ENCODE measurements at places on chromosomes 11 and 22. TPM values are rescaled to one million over a fixed set of nuclear protein-coding genes. Genes with fewer than 3 reads are reported as not detected.
A peak's percentile ranks its signal among the peaks of the same experiment; 100 is the strongest.

DNA sequence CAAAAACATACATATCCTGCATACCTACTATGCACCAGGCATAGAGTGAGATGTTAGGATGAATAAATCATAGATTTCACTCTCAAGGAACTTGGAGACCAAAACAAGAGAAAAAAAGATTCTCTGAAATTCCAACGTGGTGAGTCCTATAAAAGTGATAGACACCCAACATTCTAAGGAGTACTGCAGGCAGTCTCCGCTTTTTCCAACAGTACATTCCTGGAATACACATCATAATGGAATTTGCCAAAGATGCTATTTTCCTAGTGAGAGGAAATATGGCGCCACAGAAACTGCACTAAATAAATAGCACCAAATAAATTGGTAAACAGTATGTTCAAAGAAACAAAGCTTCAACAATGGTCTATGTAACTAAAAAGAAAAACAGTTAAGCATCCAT is 6.0 kb downstream of the TMEM123 start:
- DNase-seq: no peak

DNA sequence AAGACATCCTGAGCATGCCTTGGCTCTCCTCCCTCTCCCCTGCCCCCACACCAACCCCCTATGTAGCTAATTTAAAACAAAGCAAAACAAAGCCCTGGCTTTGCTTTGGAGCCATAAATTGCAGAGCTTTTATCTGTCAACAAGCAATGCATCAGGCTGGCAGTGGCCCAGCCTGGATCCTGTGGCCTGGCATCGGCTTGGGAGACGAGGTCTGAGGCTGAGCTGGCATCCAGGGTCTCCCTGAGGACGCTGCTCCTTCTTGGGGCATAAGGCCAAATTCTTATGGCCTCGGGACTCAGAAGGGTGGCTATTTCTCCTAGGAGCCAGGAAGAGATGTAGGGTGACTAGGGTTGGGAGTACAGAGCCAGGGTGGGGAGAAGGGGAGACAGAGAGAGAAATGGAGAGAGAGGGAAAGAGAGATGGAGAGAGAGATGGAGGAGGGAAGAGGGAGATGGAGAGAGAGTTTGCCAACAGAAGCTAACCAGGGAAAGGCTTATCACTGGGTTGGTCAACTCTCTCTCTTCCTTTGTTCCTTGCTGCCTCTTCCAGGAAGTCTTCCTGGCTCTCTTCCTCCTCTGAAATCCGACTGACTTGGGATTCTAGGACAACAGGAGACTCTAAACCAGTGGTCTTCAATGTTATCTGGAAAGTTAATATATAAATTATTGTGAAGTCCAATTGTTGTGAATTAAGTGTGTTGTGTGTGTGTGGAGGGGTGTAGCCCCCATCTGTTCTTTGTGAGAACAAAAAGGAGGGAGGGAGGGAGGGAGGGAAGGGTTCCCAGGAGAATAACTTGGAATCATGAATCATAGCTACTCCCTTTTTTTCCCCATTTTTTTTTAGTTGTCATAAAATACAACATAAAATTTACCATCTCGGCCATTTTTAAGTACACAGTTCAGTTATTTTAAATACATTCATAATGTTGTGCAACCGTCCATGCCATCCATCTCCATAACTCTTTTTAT is 29.1 kb downstream of the TSPAN18 start:
- no peak for DNase-seq

- no peak for DNase-seq
Observed at GRCh38 chr11:96178049-96178886, 164.7 kb downstream of the MAML2 start.

DNA sequence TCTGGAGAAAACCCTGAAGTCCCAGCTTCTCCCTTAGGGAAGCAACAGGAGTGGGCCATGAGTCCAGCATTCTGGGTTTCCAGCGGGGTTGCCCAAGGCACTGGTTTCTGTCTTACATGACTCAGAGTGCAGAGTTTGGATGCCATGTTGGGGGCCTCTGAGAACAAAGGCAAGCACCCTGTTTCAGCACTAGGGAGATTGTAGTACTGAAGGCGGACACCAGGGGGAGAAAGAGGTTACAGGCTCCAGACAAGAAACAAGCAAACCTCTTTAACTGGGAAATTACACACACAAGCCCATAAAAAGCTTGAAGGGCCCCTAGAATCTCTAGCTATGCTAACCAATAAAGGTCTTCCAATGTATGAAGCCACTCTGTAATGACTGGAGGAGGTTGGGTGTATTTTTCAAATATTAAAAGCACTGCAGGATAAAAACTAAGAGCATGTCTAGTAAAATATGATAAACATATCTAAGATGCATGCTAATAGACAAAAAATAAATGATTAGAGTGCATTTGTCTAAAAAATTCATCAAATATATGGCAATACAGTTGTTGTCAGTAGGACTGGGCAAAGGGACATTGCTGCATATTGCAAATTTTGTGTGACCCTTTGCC is 7.1 kb downstream of the MS4A6E start:
- no peak for DNase-seq

DNA sequence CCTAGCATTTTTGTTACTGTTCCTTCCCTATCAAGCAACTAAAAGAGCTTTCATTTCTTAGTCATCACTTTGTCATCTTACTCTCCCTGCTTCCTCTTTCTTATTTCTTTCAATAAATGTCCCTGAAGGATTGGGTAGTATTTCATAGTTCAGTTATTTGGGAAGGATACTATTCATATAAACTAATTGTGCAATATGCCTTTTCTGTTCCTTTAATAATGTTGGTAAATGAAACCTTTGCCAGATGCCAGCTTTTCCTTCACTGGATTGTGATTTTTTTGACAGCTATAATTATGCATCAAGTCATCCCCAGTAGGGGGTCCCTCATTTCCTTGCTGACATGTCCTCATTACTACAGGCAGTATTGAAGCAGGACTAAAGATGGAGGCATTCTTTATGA is 101.7 kb downstream of the ATM start:
- no peak for DNase-seq

DNA sequence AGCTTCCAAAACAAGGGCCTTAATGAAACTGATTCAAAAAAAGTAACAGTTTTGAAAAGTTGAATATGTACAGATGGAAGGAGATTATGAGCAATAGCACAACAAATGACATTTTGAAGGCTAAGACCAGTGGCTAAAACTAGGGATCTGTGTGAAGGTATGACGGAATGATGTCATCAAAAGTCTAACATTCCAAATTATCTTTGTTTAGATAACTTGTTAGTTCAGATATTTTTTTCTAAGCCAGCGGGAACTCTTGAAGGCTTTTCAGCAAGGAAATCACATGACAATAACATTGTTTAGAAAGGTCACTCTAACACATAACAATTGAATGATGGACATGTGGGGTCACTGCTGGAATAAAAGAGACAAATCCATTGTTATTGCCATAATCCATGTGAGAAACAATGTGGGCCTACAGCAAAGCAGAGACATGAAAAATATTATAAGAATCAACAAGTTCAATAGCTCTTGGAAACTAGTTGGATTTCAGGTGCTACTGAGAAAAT is 260.5 kb downstream of the CASP12 start:
- no peak for DNase-seq

GRCh38 chr11:66863428-66864125 is 6.7 kb downstream of the LRFN4 start:
- no peak for DNase-seq

- DNase-seq: no peak
Observed at GRCh38 chr11:75420224-75421034, 12.6 kb downstream of the KLHL35 start.

DNA sequence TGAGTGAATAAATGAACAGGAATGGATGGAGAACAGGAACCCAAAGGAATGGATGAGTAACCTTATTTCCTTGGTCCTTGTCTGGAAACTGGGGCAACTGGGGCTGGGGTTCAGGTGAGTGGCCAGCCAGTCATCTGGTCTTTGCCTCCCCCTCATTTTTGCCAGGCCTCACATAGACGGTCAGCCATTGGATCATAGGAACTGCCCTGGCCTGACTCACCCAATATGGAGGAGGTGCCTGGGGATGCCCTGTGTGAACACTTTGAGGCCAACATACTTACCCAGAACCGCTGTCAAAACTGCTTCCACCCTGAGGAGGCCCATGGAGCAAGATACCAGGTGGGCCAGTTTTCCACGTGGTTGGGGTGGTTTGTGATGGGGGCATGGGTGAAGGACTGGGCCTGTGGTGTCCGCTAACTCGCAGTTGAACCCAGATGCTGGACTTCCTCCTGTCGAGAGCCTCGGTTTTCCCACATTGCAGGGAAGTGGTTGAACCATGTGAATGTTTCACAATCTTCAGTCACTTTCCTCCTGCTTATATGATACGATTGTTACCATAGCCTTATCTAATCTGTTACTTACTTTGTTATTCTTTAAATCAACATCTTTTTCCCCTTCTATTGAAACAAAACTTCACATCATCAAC is 4.4 kb downstream of the TRIOBP start:
- DNase-seq: no peak

GRCh38 chr11:76244316-76244851 is 38.1 kb upstream of the WNT11 start:
- no peak for DNase-seq

DNA sequence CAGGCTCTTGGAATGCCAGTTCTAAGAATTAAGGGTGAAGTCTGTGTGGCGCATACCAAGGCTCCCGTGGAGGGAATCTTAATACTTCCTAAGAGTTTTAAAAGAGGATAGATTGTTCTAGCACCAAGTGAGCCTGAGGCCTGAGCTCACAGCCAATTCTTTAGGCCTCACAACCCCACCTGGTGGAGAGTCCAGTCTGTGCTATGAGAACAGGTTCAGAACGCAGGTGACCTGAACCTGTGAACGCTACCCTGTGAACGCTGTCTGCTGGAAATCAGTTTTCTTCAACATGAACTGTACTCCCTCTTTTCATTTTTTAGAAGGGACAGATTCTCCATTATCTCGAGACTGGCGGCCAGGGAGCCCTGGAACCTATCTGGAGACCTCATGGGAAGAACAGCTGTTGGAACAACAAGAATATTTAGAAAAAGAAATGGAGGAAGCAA is 43.2 kb upstream of the DLAT start:
- DNase-seq: peak; percentile 39

- no peak for DNase-seq
Observed at GRCh38 chr11:44556735-44557409, 8.6 kb upstream of the CD82 start.

GRCh38 chr11:104183593-104183992 is 19.6 kb upstream of the PDGFD start:
- DNase-seq: no peak

DNA sequence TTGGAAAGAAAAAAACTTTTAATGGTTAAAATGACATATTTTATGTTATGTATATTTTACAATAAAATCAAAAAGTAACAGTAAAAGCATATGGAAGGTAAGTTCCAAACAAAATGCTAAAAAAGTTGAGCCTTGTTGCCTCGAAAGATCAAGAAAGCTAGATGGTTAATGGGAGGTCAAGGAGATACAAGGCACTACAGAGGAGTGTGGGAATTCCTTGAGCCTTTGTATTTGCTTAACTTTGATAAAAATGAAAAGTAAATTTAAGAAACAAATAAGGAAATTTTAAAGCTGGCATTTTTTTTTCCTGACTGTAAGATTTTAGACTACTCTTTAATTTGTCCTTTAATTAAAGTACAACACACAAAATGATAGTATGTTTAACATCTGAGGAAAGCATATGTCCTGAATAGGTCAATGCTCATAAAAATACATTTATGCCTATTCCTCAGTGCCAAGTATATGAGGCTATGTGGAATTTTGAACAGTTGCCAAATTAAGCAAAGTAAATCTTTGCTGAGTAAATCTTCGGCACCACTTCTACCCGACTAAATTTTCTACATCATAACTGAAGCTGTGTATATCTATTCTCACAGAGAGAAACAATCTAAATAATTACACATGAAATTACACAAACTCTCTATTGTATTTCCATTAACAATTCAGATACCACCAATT is 108.8 kb downstream of the TTC28 start:
- DNase-seq: no peak

DNA sequence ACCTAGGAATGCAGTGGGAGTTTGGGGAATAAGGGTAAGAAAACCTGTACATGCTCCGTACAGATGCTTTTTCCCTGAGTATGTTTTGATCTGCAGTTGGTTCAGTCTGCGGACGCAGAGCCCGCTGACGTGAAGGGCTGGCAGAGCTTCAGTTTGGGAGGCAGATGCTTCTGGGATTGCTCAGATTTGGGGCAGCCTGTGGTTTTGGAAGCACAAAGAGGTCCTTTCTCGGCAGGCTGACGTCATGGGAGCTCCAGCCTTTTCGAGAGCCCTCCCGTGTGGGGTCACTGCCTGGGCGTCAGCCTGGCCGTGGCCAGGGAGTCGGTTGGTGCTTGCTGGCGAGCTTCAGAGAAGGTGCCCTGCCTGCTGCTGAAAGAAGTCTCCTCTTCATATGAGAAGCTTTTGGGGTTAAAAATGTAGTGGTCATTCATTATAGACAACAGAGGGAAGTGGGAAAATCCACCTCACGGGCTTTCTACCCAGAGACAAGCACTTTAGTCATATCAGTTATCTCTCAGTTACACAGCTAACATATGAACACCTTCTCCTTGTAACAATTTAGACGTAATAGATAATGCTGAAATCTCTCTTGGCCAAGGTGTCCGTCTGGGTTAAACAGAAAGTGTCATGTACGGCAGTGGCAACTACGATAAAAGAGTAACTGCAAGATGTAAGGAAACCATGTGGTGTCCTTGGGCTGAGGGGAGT is 26.8 kb downstream of the TPCN2 start:
- peak; percentile 57 for DNase-seq

DNA sequence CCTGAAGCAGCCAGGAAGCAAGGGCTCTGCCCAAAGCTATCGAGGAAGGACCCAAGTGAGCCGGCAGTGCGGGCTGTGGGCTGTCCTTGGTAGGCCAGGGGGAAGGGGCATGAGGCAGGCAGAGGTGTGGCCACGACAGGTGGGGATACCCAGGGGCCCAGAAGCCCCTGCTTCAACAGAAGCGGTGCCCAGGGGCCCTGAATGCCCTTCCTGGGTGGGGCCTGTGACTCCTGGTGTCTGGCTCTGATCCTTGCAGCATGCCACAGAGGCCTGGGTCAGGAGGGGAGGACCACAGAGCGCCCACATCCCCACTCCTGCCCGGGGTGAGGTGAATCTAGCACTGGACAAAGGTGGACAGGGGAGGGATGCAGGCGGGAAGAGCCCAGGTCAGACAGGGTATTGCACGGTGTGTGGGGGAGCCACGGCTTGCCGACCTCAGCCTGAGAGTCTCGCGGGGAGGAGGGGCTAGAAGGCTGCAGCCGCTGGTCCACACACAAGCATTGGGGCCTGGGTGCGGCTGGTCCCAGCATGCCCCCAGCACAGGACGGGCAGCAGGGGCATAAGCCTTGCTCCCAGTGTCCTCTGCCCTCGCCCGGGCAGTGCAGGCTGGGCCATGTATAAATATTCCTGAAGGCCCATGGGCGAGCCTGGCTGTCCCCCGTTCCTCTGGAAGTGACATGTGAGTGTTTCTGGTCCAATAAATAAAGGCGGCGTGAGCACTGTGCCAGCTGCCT is 19.0 kb downstream of the MAFF start:
- DNase-seq: no peak

- peak; percentile 12 for DNase-seq
Observed at GRCh38 chr22:32005453-32005852, 37.6 kb upstream of the SLC5A1 start.

The DRD2 gene
- total RNA-seq: 0.42 TPM

The TTLL12 gene
- 55.1 TPM for total RNA-seq

The PPP1R14B gene
- total RNA-seq: 634 TPM

The DEAF1 gene
- 63.0 TPM for total RNA-seq

The OTUB1 gene
- 100.0 TPM for total RNA-seq

The OR51B5 gene
- not detected for total RNA-seq

The NNMT gene
- 470 TPM for total RNA-seq

The OR5L2 gene
- not detected for total RNA-seq

The FAM227A gene
- 2.3 TPM for total RNA-seq

The TRMT112 gene
- total RNA-seq: 307 TPM

The TSPAN32 gene
- not detected for total RNA-seq

The MMP10 gene
- 8.7 TPM for total RNA-seq

Measured in kidney epithelial cell (primary cell).